Frontal cortex (tissue), 4 donors: ENCODE measurements at places on chromosomes 5 and 9.

DNA sequence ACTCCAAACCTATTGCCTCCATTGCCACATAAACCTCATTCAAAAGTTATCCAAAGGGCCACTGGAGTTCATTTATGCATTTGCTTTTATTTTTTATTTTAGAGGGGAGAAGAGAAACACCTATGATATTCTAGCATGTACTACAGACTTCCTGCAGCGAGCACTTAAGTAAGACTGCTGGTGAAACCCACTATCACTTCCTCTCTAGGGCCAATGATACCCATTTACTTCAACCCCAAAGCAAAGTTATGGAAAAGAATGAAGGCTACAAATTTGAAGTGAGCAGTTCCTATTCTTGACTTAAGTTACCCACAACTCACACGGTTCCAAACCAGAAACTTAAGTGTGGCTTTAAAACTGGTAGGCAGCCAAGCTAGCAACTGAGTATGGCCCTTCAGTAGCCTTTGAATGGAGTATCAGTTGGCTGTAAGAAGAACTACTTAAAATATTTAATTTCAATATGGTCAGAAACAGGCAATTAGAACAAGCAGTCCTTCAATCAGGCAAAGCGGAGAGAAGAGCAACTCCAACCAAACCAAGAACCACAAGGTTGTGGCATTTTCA is 94.1 kb downstream of the GPR21 start:
- DNase-seq, result no peak

- DNase-seq, result no peak
These were observed 202.9 kb downstream of the SGCD start for GRCh38 chr5:156529892-156530291.

- no peak for DNase-seq
These were observed 45.3 kb downstream of the INSYN2B start for GRCh38 chr5:169934990-169935389.

GRCh38 chr5:120388016-120388781 is 75.9 kb upstream of the PRR16 start:
- no peak for DNase-seq

- no peak for DNase-seq
These were observed 97.3 kb downstream of the SLF1 start for GRCh38 chr5:94715768-94716167.

GRCh38 chr5:112776301-112776856 is 38.7 kb downstream of the APC start:
- DNase-seq, result no peak

- no peak for DNase-seq
These were observed 63.4 kb downstream of the PSMB7 start for GRCh38 chr9:124351672-124352468.

GRCh38 chr5:120464627-120465435 is 731 bp downstream of the PRR16 start:
- peak; percentile 30 for DNase-seq

DNA sequence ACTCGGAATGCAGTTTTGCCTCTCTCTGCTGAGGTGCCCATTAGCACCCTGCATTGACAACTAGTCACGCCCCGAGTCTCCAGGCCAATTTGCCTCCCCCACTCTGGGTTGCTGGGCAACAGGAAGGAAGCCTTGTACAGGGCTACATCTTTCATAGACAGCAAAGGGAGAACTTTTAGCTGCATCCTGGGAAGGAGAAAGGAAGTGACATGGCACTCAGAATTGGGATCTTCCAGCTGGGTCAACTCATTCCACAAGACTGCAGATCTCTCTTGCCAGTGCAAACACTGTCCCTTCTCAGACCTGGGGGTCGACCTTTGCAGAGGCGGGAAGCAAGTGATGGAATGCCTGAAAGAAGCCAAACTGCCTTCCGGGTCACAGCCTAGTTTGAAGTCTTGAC is 282.0 kb downstream of the SLIT3 start:
- DNase-seq, result no peak

- no peak for DNase-seq
These were observed 29.8 kb upstream of the TMEM161B start for GRCh38 chr5:88298425-88298824.

GRCh38 chr5:142984525-142984924 is 214.3 kb downstream of the ARHGAP26 start:
- no peak for DNase-seq

DNA sequence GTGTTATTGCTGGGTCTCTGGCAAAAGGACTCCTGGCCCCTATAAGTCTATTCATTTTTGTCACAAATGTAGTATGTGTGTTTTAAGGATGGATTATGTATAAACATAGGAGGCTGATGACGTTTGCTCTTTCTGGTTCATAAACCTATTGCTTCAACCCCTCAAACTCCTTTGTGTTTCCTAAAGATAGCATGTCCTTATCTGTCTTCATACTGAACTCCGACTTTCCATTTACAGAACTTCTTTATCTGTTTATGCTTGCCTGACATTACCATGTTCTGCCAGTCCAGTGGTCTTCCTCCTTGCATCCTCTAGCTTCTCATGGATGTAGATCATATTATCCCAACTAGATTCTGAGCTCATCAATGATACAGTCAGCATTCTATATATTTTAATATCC is 46.1 kb downstream of the ARHGEF28 start:
- DNase-seq, result no peak

DNA sequence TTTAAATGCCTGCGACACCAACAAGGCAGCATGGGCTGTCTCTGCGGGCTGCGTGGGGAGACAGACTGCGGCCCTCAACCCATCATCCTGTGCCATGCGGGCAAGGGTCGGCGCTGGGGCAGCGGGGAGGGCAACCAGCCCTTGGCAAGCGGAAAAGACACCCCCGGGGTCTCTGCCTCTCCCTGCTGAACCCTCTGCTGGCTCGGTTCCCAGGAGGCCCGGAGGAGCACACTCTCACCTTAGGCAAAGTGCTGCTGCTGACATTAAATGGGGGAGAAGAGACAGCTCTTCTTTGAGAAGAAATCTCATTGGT is 129.6 kb upstream of the PPP1R26 start:
- no peak for DNase-seq

GRCh38 chr5:107025712-107026497 is 644.8 kb downstream of the EFNA5 start:
- no peak for DNase-seq

- DNase-seq, result no peak
These were observed 2.0 kb upstream of the PTGR1 start for GRCh38 chr9:111601237-111602018.

- no peak for DNase-seq
These were observed 10.9 kb downstream of the POLK start for GRCh38 chr5:75522542-75522941.

DNA sequence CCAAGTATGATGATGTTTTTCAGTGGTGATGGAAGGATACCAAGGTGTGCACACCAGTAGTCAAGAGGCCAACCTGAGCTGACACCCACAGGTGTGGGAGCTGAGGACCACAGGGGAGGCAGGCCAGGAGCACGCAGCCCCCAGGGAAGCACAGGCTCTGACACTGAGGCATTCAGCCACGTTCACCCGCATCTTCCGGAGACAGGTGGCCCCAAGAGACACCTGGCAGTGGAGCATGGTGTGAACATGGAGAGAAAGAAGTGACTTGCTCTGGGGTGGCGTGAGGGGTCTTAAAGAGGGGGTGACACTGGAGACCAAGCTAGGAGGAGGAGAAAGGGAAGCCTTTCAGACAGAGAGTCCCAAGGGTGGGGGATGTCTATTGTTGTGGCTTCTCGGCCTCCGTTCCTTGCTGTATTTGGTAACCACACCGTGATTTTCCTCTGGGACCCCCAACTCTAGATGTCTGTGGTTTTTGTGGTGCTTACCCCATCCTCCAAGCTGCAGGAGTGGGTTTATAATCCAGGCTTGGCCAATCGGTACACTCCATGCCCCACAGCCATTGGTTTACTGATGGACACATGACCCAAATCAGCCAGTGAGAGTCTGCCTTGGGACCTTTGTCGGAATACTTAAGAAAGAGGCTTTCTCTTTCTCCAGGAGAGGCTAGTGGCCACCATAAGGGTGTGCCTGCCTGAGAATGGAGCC is 84.6 kb downstream of the HRH2 start:
- DNase-seq, result no peak

- no peak for DNase-seq
These were observed 50.1 kb upstream of the RETREG1 start for GRCh38 chr5:16666883-16667398.

GRCh38 chr5:9358961-9359685 is 186.8 kb downstream of the SEMA5A start:
- DNase-seq, result no peak

DNA sequence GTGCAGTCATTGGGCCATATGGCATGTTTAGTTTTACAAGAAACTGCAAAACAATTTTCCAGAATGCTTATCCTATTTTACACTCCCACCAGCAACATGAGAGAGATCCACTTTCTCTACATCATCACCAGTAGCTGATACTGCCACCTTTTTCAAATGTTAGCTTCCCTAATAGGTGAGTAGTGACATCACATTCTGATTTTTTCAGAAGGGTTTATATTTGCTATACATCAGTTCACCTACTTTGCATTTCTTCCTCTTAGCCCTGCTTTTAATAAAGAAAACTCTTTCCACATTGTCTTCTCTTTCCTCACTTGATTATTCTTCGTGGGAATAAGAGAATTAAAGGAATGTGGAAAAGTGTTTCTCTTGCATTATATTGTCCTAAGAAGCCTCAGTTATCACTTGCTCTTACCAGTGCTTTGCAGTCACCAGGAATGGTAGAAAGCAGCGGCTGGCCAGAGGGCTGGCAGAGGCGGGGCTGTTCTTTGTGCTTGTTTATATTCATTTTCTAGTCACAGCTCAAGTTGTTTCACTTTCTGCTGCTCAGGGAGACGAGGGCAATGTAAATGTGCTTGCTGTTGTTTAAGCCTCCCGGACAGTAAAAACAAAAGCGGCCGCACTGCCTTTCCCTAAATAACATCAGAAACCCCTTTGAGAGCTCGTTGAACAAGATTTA is 164.8 kb downstream of the HSD17B3 start:
- no peak for DNase-seq

- no peak for DNase-seq
These were observed 716 bp upstream of the OTULIN start for GRCh38 chr5:14663734-14664269.

DNA sequence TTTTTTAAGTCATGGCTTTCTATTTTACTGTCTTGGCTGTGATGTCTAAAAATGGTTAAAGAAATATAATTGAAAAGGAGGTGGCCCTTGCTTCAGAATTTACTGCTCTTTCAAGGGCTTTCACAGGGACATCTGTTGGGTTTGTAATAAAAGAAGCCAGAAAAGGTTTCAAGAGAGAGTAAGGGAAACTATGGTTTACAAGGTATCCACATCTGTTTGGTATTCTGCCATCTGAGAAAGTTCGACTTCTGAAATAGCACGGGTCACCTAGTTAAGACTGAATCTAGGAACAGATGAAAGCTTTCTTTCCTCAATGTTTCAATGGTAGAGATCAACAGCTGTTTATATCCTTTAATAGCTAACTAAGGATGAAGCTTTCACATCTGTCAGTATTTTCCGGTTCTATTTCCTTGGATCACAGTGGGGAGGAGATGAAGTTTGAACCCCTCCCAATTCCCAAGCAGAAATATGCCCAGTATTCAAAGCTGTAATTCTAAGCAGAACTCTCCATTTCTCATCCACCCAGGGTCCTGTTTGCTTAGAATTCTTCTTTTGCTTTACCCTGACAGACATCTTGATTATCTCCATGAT is 72.8 kb upstream of the IFNK start:
- no peak for DNase-seq
